ENCODE measurements at places on chromosomes 7 and 10.

GRCh38 chr7:38070718-38071117, 107.3 kb upstream of the STARD3NL start:
- no peak for DNase-seq

- no peak for DNase-seq
Observed at GRCh38 chr10:61992059-61992460, 90.6 kb downstream of the ARID5B start.

DNA sequence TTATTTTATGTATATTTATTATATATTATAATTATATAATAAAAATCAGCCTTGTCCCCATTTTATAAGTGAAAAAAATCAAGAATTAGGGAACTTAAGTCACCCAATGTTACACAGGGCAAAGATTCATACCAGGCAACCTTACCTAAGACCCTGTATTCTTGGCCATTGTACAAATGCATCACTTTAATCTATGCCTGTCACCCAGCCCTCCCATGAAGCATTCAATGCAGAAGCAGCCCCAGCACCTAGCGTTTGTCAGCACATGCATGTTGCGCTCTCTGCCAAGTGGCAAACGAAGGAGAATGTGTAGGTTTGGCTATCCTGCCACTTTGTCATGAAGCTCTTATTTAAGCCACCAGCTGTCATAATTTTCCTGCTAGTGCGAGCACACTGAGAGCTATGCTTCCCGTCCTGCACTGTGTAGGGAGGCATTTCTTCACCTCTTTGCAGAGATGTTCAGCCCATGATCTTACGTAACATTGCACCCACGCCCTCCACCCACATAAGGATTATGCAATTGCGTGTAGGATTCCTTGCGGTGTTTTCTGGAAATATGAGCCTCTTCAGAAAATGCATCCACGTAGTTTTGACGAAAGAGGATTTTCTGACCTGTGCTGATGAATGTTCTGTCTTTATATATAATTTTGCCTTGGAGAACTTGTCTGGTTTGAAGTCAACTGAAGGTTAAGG, 7.7 kb upstream of the COBL start:
- no peak for DNase-seq

DNA sequence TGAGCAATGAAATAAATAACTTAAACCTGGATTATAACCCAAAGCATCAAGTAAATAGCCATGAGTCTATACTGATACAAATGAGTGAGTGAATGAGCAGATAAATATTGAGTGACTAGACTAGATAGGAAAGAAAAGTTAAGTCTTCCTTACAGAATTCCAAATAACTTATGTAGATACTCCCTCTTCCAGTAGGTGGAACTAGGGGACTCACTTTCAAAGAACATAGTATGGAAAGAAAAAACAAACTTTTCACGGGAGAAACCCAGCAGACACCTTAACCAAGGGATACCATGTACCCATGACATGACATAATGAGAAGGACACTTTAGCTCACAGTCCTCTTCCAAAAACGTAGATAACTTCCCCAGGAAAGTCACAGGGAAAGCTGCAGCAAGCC, 32.2 kb downstream of the CSGALNACT2 start:
- DNase-seq, result no peak

DNA sequence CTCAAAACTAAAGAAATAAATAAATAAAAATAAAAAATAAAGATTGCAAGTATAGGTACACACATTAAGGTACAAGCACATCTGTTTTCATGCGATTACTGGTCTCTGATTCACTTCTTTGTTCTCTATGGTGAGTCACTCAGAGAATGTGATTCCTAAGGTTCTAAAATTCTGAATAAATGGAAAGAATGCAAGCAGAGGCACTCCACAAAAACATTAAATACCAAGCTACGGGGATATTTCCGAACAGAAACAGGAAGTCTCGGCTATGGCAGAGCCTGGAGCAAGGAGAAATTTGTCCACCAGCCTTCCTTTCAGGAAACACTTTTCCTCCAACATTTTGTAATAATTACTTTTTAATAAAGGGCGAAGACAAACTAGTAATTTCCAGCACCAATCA, 1.4 kb downstream of the VOPP1 start:
- no peak for DNase-seq

GRCh38 chr10:78079411-78079810, 45.7 kb downstream of the RPS24 start:
- DNase-seq, result no peak
